Activated CD4-positive, alpha-beta T cell treated with anti-CD3 and anti-CD28 coated beads, Interleukin-2, Interleukin-6, amounts not matched to agents 100 ng/mL and 50 ng/mL, durations not matched to agents 16 hours and 8 hours (primary cell): ENCODE measurements at places on chromosomes 16 and 17.

- DNase-seq = no peak
These were observed 207.6 kb downstream of the RAB11FIP4 start for GRCh38 chr17:31598921-31599571.

DNA sequence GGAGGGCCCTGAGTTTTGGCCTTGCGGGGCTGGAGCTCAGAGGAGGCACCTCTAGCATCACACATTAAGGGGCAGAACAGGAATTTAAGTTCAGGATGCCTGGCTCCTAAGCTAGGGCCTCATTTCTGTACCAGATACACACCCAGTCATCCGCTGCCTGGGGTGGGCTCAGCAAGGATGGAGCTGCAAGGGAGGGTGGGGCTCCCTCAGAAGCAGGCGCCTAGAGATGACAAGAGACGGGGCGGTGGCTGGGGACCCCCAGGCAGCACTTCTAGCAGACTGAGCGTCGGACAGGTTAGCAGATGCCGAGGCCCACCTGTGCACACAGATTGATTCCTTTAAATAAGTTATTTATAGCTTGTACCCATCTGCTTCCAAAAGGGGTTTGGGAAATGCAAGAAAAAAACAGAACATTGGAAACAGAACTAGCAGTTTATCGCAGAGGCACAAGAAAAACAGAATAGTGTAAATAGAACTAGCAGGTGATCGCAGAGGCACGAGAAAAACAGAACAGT lies 47.6 kb upstream of the CBFA2T3 start:
- no peak for DNase-seq

DNA sequence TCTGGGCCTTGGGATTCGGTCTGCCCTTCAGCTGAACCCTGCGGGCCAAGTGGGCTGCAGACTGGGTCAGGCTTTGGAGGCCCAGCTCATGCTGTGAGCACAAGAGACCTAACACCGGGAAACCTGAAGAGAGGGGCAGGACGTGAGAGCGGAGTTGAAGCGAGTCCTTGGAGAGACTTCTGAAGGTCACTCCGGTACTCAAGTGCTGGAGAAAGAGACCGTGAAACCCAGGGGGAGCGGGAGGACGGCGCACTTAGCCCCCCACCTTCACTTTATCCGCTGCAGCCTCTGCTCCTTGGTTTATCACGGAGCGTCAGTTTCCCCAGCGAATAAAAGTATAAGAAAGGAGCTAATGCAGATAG lies 361 bp downstream of the UQCRC2 start:
- DNase-seq = no peak

DNA sequence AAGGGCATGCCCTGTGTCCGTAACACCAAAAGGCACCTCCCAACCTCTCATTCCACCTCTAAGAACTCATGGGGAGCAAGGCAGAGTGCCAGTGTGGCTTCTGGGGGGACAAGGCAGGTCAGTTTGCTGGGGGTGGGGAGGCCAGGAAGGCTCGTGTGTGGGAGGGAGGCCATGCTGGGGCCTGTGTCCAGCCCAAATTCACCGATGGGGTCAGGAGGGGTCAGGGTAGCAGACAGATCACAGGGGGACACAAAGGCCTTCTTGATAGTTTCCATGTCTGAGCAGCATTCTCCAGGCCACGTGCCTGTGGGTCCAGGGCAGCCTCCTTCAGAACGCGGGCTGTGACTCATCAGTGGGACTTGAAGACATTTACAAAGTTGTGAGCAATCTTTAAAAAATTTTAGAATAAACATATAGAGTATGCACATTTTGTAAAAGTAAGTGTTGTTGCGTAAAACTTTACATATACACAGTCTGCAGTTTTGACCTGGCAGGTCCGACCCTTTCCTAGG lies 20.9 kb downstream of the SPACA3 start:
- DNase-seq = no peak
